Stimulated activated CD8-positive, alpha-beta memory T cell treated with anti-CD3 and anti-CD28 coated beads, Interleukin-4, amount 100 ng/mL, for 4 hours (primary cell): ENCODE measurements at places on chromosomes 6 and 20.

DNA sequence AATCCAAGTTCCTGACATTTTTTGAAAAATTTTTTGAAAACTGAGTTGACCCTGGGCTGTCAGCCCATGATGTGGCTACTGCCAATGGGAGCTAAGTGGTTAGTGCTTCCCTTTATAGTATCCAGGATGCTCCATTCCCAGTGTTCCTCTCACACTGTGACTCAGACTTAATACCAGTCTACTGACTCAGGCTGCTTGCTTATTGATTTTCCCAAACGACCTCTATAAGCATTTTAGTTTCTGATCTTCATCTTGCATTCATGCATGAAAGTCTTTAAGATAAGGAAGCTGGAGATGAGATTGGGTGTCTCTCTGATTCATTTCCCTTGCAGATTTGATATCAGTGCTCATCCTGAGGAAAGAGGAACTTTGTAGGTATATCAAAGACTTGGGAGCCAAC, 560.0 kb downstream of the TBC1D32 start:
- DNase-seq: no peak

DNA sequence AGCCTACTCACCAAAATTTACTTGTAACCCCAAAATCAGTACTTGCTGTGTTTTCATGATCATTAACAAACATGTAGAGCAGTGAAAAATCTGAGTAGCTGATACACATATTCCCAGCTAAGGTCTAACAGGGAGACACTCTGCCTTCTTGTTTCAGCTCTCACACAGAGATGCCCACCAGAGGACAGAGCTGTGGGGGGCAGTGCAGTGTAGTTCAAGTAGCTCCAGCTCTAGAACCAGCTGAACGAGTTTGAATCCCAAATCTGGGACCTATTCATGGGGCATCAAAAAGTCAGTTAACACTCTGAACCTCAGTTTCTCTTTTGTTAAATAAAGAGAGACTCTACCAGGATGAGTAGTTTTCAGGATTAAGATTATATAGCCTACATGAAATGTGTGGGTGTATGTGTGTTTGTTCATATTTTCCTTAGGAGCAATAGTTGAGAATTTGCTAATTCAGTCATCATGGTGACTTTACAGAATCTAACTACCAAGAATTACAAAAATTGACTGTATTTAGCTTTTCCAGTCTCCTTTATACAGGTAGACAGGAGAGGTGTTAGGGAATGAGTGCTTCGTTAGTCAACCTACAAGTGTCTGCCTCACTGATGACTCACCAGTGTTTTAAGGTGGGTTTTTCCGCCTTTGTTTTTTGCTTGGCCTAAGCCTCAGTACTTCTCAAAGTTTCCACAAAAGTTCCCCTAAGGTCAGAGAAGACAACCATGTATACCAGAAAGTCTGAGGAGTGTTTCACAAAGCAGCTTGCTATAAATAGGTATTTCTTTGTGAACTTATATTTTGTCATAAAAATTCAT, 164.0 kb upstream of the RUNX2 start:
- DNase-seq: no peak

DNA sequence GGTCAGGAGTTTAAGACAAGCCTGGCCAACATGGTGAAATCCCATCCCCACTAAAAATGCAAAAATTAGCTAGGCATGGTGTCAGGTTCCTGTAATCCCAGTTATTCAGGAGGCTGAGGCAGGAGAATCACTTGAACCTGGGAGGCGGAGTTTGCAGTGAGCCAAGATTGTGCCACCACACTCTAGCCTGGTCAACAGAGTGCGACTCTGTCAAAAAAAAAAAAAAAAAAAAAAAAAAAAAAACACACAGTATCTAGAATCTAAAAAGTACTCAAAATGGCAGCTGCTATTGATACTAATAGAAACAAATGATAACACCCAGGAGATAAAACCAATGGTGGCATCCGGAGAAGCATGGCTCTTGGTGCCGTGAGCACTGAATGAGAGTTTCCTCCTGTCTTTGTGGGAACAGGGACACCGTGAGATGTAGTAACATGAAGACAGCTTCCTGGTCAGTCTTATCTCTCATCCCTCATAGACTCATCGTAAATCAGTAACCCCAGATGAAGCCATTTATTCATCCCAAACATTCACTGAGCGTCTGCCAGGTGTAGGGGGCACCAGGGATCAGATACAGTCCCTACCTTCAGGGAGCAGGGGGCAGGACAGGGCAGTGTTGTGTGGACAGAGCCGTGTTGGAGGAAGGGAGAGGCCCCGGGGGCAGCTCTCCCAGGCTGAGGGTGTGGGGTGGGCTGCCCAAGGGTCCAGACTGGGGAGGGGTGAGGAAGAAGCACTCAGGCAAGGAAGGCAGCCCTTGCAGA, 66.1 kb downstream of the SYNJ2 start:
- DNase-seq: no peak

- no peak for DNase-seq
These were observed 4.6 kb upstream of the TGM2 start for GRCh38 chr20:38169636-38170193.

DNA sequence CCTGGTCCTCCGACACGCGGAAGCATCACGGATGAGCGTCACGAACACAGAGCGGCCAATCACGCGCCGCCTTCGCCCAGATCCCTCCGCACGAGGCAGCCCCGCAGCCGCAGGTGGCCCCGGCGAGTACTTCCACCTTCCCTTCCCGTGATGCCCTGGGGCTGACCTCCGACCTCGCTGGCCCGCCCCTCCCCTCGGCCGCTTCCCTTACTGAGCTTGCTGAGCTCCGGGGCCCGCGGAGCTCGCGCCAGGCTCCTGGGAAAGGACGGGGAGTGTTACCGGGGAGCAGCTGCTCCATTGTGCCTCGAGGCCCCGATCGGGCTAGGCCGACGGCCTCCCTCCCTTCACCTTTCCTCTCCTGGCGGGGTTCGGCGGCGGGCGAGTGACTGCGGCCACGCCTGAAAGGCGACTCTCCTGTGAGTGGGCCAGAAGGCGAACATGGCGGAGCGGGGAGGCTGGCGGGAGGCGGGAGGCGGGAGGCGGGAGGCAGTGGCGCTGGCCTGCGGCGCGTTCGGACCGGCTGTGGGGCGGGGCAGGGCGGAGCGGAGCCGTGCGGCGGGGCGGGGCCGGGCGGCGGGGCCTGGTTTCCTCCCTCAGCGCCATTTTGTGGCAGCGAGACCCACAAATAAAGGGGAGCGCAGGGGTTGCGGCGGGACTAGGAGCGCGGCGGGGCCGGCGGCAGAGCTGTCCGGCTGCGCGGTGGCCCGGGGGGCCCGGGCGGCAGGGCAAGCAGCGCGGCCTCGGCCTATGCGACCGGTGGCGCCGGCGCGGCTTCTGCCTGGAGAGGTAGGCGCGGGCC, at the start of gene WTAP:
Gene WTAP, plus strand, starts transcription at position 589 of the 799 bp plus-strand sequence. CDS start 8,760 bp downstream, outside the sequence.
- peak; percentile 96 for DNase-seq

- DNase-seq: no peak
These were observed 74.7 kb upstream of the TCF21 start for GRCh38 chr6:133814238-133814637.

DNA sequence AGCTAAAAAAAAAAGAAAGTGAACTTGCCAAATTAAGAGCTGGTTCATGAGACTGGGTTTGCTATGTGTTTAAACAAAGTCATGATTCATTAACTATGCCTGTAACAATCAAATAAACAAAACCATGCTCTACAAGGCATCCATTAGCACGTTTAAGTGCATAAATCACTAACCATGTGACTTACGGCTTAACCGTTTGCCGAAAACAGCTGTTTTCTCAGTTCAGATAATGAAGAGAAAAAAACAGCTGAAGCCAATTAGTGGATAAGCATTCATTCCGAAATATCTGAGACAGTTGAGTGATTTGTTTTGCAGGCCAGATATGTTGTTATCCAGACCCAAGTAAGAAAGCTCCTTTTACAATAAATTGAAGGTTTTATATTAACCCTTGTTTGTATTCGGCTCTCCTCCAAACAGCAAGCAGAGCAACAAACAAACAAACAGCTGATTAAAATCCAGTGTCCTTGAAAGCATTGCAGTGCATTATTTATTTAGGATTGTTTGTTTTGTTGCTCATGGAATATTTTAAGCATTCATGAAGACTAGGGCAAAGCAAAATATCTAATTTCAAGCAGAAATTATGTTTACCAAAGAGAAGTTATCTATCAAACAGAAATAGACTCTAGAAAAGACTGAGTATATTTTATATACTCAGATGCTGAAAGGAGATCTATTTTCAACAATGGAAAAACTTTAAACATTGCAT, 343.5 kb downstream of the RFPL4B start:
- no peak for DNase-seq

GRCh38 chr20:347317-347639, 367 bp downstream of the NRSN2 start:
- no peak for DNase-seq

- DNase-seq: no peak
These were observed 127.8 kb downstream of the ATXN1 start for GRCh38 chr6:16633465-16633864.

DNA sequence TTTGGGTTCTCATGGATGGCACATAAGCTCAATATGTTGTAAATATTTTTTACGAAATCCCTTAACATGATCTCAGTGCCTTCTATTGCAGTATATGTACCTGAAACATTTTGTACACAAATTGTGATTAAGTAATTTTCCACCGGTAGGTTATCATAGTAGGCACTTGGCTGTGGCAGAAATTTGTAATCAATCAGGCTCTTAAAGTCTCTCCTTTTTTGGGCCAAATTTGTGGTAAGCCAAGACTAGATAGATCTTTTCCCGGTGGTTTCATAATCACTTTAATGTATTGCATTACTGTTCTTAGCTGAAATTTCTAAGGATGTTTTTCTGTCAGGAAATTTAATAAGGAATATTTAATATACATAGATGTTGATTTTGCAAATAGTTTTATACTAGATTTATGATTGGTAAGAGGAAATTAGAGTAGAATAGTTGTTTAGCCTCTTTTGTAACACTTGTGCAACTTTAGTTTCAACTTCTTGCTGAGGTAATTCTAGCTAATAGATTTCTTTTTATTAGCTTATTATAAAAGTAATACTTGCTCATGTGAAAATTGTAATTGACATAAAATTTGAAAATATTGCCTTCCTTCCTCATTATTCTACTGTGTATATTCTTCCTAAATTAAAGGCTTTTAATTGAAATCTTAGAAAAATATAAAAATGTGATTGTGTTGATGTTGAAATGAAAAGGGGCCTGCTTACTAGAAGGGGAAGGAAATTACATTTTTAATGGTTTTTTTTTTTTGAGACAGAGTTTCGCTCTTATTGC, 3.2 kb downstream of the PCMT1 start:
- no peak for DNase-seq

- DNase-seq: no peak
These were observed 912 bp downstream of the SNRNP48 start for GRCh38 chr6:7590918-7591302.

DNA sequence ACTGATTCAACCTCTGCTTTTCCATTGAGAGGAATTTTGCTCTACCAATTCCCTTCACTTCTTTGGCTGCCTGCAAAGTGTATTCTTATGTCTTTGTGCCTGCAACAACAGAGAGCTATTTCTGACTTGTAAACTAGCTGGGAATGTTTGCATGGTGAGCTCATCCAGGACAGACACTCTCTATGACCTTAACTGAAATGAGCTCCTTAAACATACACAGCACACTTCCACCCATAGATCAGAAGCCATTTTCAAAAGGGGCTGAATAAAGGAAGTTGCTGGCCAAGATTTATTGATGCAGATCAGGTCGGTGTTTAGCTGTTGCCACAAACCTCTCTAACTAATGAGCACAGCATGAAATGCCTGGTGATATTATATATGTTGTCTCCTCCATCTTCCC, 377.7 kb downstream of the BTBD9 start:
- no peak for DNase-seq

DNA sequence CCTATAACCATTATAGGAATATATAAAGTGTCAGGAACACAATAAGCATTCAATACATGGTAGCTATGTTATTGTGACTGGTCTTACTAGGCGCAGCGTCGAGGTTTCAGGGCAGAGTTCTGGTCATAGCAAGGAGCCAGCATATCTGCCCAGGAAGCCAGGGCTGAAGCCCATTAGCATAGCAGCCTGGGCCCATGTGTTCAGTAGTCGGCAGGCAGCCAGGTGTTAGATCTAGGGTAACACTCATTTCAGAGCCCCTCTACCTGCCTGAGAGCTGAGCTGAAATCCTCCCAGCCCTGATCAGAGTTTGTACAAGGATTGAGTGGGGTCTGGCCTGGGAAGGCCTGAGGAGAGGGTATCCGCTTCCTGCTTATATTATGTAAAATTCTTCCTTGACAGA, 32.1 kb downstream of the C20orf173 start:
- no peak for DNase-seq

GRCh38 chr6:116463301-116463700, 2.1 kb downstream of the CALHM6 start:
- no peak for DNase-seq

DNA sequence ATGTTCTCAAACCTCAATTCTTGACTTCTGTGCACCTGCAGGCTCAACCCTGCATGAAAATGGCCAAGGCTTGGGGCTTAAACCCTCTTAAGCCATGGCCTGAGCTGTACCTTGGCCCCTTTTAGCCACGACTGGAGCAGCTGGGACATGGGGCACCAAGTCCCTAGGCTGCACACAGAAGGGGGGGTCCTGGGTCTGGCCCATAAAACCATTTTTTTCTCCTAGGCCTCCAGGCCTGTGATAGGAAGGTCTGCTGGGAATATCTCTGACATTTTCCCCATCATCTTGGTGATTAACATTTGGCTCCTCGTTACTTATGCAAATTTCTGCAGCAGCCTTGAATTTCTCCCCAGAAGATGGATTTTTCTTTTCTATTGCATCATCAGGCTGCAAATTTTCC, 119.4 kb upstream of the VGLL2 start:
- DNase-seq: no peak

- DNase-seq: no peak
These were observed 42.2 kb downstream of the SIRPA start for GRCh38 chr20:1937316-1937976.

GRCh38 chr6:113076116-113076515, 729.0 kb downstream of the RFPL4B start:
- no peak for DNase-seq

DNA sequence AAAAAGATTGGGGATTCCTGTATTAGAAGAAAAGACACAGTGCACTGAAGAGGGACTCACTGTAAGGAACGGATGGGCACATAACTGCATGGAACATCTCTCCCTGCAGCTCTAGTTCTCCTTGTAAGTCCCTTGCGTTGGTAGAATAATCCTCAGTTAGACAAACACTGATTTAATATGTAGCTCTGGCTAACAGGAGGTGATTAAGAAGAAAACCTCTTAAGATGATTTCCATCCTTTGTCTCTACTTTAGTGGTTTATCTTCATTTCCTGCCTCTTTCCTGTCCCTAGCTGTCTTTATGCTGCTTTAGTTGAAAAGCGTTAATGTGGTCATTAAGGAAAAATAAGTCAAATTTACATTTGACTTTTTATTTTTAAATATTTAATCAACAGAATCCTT, 86.6 kb downstream of the SLC16A10 start:
- no peak for DNase-seq
